Right renal pelvis (tissue), 4 donors: ENCODE measurements at places on chromosomes 7 and 10. TPM values are rescaled to one million over a fixed set of nuclear protein-coding genes. Genes with fewer than 3 reads are reported as not detected.

- no peak for DNase-seq
These were observed 11.9 kb upstream of the SPAG6 start for GRCh38 chr10:22333167-22333974.

- no peak for DNase-seq
These were observed 39.9 kb upstream of the EBF3 start for GRCh38 chr10:130003787-130004613.

DNA sequence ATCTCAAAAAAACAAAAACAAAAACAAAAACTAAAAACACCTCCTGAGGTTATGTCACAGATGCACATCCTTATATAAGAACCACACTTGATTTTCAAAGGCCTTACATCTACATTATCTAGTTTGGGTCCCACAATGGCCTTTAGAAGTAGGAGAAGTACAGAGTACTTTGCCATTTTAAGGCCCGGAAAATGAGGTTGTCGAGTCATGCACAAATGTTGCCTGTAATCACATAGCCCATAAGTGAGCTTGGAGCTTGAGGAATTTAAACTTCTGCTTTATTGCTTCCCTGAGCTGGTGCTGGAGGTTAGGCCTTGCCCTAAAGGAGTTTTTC lies 9.7 kb upstream of the MKRN1 start:
- no peak for DNase-seq

DNA sequence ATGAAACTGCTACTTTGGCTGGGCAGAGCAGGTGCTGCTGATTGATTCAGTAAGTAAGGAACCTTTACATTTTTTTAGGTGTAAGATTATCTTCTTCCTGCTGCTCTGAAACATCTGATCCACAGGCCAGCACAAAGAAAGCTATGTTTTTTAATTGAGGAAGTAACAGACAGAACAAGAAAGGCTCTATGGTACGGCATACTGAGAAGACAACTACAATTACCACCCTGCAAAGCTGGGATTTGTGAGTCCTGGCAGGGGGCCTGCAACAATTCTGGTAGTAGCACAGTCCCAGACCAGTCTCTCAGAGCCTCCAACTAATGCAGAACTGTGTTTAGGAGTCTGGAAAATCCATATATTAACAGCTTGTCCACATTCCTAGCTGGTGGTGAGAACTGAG lies 103.0 kb upstream of the LRRTM3 start:
- no peak for DNase-seq

DNA sequence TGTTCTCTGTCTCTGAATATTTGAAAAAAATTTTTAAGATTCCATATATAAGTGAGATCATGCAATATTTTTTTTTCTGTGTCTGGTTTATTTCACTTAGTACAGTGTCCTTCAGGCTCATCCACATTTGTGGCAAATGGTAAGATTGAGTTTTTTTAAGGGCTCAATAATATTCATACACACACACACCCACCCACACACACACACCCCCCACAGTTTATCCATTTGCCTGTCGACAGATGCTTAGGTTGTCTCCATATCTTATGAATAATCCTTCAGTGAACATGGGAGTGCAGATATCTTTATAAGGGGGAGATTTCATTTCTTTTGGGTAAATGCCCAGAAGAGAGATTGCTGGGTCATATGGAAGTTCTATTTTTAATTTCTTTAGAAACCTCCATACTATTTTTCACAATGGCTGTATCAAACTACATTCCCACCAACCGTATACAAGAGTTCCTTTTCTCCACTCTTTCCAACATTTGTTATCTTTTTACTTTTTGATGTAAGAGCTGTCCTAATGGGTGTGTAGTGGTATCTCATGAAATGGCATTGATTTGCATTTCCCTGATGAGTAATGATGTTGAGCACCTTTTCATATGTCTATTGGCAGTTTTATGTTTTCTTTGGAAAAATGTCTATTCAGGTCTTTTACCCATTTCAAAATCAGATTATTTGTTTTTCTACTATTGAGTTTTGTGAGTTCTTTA lies 35.0 kb downstream of the AUTS2 start:
- DNase-seq: no peak

GRCh38 chr7:81753392-81753791 lies 16.5 kb downstream of the HGF start:
- DNase-seq: no peak

GRCh38 chr7:10117815-10118214 lies 855.9 kb upstream of the PHF14 start:
- no peak for DNase-seq

DNA sequence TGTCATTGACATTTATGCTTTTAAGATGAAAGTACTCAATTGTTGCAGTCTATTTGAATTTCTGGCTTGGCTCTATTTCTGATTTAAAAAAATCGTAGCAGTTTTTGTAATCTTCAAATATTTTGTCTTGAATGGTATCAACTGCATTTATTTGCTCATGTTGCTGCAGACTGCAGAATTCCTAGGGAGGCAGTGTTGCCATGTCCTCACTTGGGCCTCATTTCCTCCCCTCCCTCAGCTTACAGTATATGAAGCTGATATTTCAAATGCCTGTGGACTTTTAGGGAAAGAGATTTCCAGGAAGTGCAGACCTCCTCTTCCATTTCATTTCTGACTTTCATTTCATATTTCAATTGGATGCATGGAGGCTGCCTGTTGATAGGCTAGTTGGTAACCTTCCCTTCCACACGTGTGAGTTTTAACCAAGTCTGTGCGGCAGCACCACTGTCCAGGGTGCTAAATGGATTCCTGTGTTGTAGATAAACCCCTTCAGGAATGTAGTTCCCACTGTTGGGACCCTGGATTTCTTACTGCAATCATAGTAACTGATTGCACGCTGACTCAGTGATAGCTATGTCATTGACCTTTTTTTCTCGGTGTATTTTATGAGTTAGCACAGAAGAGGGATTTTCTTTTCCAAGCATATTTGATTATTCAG lies 17.5 kb downstream of the VPS50 start:
- no peak for DNase-seq

GRCh38 chr7:106811472-106811871 lies 53.6 kb upstream of the PIK3CG start:
- DNase-seq: no peak

GRCh38 chr7:17942231-17942630 lies 1.9 kb upstream of the SNX13 start:
- no peak for DNase-seq

DNA sequence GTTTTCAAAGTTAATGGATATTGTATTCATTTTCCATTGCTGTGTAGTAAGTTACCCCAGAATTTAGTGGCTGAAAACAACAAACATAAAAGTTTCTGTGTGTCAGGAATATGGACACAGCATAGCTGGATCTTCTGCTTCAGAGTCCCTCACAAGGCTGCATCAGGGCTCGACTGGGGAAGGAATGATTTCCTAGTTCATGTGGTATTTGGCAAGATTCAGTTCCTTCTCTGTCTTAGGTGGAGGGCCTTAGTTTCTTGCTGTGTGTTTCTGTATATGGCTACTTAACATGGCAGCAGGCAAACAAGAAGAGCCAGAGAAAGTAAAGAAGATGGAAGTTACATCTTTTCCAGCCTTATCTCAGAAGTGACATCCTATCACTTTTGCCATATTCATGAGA lies 51.1 kb downstream of the TPST1 start:
- DNase-seq: no peak

DNA sequence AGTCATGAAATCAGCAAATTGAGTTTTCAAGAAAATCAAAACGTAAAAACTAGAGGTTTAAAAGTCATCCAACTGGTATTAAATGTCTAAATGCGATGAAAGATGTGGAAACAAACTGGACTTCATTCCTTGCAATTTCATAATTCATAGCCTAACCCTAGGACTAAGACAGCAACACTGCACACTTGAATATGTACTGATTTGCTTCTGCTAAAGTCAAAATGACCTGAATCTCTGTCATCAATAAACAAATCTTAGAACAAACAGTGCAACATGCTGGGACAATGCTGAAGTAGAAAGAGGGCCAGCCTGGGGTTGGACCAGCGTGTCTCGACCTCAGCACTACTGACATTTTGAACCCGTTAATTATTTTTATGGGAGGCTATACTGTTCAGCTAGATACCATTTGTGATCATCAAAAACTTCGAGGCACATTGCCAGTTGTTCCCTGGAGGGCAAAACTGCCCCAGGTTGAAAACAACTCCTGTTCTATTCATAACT lies 47.1 kb downstream of the MYOF start:
- DNase-seq: no peak

DNA sequence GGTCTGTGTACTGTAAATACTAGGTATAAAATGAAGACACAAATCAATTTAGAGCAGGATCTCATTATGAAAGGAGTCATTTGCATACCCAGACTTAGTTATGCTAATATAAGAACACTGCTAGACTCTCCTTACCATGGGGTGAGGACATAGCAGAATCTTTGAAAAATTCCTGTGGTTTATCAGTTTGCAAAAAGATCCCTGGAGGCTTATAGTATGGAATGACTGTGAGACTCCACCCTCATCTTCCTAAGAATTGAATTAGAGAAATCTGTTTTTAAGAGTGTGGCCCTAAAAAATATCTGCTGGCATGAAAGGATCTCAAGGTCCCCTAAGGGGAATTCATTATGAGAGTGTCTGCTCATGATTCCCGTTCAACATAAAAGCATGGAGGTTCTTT lies 63.2 kb downstream of the WNT2 start:
- no peak for DNase-seq

- no peak for DNase-seq
These were observed 17.0 kb downstream of the CLIP2 start for GRCh38 chr7:74306004-74306729.

DNA sequence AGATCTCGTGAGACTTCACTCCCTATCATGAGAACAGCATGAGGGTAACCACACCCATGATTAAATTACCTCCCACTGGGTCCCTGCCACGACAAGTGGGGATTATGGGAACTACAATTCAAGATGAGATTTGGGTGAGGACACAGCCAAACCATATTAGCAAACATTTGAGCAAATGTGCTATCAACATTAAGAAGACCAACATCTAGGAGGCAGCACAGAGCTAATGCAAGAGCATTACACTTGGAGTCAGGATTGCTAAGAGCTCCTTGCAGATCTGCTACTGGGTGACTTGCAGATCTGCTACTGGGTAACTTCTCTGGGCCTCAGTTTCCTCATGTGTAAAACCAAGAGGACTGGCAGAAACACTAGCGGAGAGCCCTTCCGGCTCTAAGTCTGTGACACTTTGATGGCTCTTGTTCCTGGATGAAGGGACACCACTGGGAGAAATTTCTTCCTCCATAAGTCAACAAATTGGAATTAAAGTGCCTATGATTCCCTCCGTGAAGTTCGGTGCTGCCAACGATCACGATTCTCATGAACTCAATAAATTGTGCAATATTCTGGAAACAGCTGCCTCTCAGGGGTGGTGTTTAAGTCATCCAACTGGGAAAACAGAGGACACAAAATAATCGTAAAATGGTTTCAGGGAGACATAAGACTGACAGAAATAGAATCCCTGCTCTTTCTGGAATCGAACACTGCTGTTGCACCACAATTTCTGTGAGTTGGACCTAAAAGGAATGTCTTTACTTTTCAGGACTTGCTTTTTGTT lies 115.8 kb upstream of the ITGB1 start:
- DNase-seq: no peak

DNA sequence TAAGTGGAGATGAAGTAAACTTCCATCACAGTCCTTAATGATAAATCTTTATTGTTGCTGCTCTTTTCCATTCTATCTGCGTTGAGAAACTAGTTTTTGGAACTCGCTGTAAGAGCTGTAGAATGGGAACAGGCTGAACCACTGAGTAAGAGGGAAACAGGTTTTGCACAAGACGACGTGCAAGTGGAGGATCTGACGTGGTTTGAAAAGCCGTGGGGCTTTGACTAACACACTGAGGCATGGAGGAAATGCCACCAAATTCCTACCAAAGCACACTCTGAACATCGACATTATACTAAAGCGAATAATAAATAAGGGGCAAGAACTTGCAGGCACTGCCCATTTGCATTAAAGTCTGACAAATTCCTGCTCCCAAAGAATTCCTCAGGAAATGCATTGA lies 160.6 kb downstream of the KLF6 start:
- DNase-seq: no peak

DNA sequence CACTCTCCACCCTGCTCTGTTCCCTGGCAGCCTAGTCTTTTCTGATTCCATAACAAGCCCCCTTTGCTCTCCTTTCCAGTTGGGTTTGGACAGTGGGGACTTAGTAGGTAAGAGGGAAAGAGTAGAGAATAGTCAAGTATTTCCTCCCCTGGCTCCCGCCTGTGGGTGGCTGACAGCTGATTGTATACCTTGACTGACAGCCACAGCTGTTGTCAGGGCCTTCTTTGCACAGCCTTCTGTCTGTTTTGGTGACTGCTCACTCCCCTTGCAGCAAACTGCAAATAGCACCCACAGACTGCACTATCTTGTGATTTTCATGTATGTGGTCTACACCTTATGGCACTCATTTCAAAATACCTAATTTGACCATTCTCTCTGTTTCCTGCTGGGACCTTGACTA lies 486.3 kb downstream of the ACTR3B start:
- DNase-seq: no peak

DNA sequence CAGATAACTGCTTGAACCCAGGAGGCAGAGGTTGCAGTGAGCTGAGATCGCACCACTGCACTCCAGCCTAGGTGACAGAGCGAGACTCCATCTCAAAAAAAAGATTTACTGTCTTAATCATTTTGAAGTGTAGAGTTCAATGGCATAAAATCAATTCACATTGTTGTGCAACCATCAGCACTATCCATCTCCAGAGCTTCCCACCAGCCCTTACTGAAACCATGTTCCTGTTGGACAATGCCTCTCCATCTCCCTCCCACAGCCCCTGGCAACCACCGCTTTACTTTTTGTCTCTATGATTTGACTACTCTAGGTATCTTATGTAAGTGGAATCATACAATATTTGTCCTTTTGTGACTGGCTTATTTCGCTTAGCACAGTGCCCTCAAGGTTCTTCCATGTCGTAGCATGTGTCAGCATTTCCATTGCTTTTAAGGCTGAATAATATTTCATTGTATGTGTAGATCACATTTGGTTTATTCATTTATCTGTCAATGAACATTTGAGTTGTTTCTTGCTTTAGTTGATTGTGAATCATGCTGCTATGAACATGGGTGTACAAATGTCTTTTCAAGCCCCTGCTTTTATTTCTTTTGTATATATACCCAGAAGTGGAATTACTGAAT lies 33.1 kb downstream of the NACAD start:
- no peak for DNase-seq

DNA sequence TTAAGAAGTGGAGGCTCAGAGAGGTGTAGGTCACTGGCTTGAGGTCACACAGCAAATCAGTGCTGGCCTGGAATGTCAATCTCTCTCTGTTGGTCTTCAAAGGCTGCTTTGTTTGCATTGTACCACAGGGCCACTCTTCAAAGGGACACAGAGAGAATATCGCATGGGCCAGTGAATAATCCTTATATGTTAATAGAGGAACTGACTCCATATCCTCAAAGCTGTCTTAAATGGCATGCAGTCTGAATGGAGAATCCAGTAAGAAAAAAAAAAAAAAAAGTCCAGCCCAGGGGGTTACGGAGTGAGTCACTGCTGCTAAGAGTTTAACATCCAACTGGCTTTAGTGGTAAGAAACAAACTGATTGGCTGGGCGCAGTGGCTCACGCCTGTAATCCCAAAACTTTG lies 54.1 kb downstream of the NRAP start:
- DNase-seq: no peak

HYAL4 gene
- not detected for polyA plus RNA-seq

CYP3A7 gene
- polyA plus RNA-seq: 0.35 TPM

VSIR gene
- polyA plus RNA-seq: 14.4 TPM

CFAP70 gene
- 18.7 TPM for polyA plus RNA-seq

CYP2C18 gene
- polyA plus RNA-seq: 0.33 TPM

CCDC136 gene
- 12.3 TPM for polyA plus RNA-seq
